ENCODE measurements at places on chromosomes 12 and 14. TPM values are rescaled to one million over a fixed set of nuclear protein-coding genes. Genes with fewer than 3 reads are reported as not detected.
A peak's percentile ranks its signal among the peaks of the same experiment; 100 is the strongest.

The STON2 gene
- total RNA-seq: 39.8 TPM

The SLC25A47 gene
- not detected for total RNA-seq

The GPR65 gene
- 1.2 TPM for total RNA-seq

The ARHGDIB gene
- total RNA-seq: 153 TPM

The ABCC9 gene
- 24.6 TPM for total RNA-seq

The COA8 gene
- 17.2 TPM for total RNA-seq

The C12orf60 gene
- 0.74 TPM for total RNA-seq

GRCh38 chr12:27005495-27005894 lies 8.7 kb downstream of the TM7SF3 start:
- DNase-seq: no peak

GRCh38 chr14:59677771-59678231 lies 101.2 kb upstream of the CCDC175 start:
- no peak for DNase-seq

GRCh38 chr12:116370886-116371580 lies 93.5 kb upstream of the MED13L start:
- DNase-seq: no peak

DNA sequence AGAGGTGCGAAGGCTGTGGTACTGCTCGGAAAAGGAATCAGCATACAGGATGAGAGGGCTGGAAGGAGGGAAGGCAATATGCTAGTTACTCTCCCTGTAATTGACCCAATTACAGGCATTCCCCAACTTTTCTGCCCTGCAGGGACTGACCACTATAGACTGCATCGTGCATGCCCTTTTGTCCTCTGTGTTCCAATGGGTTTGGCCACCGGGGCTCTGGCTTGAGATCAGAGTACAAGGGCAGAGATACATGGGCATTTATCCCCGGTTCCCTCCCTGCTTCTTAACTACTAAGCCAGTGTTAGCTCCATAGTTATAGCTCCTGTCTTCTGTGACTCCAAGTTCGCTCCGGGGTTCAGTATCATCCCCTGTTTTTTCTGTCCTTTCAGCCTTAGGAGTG lies 59.7 kb downstream of the GTF2A1 start:
- DNase-seq: no peak

GRCh38 chr14:35878272-35879150 lies 52.4 kb downstream of the BRMS1L start:
- no peak for DNase-seq

DNA sequence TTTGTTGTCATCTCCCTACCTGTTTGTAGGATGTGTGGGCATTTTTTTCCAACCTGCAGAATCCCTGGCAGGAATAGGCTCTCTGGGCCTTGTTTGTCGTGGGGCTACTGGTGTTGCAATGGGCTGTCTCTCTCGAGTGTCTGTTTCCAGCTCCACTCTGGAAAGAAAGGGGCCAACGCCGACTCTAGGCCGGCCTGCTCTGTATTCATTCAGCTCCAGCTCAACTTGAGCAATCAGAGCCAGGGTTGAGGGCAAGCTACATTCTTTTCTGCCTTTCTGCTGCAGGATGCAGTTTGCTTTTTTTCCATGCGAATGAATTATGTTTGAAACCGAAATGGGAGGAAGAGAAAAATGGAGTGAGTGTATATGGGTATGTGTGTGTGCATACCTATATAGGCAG lies 2.3 kb downstream of the JDP2 start:
- DNase-seq: no peak

- no peak for DNase-seq
Measured at GRCh38 chr14:106038263-106038662, 511.9 kb downstream of the TMEM121 start.

GRCh38 chr12:42910656-42911055 lies 321.1 kb upstream of the PRICKLE1 start:
- no peak for DNase-seq

- DNase-seq: no peak
Measured at GRCh38 chr12:32884962-32885361, 11.6 kb downstream of the PKP2 start.

GRCh38 chr12:19614601-19615383 lies 175.5 kb downstream of the AEBP2 start:
- DNase-seq: no peak

DNA sequence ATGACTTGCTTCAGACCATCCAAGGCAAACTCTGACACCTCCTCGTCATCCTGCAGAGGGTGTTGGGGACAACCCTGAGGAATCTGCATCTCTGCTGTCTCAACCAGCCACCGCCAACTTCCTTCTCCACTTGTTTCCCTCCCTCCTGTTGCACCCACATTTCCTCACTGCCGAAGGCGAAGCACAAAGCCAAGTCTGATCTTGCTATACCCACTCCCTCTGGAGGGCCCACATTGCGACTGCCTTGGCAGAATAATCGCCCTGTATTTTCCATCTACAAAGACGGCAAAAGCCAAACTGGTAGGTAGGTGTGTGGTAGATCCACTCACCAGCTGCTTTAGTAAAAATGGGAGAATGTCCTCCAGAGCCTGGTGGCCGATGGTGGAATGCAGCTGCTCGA lies 21.8 kb upstream of the RAB35 start:
- no peak for DNase-seq

DNA sequence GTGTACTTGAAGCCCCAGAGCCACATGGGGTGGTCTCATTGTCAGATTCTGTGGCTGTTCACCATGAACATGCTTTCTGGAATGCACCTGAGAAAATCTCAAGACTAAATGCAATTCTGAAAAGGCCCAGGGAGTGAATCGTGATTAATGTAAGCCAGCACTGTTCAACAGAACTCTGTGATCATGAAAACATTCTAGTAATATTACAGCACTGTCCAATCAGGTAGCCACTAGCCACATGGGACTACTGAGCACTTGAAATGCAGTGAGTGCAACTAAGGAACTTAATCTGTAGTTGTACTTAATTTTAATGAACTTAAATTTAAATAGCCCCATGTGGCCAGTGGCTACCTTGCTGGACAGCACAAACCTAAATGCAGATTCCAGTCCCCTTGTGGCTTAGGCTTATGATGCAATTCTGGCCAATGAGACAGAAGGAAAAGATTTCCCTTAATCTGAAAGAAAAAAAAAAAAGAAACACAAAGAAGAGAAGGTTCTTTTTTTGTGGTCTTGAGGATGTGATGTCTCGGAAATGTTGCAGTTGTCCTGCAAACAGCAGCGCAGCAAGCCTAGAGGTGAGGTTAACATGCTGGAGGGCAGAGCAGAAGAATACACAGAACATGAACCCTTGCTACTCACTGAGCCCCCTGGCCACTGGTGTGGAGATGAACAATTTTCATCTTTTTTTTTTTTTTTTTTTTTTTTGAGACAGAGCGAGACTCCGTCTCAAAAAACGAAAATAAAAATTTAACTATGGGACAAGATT lies 48.2 kb downstream of the SPPL3 start:
- no peak for DNase-seq

DNA sequence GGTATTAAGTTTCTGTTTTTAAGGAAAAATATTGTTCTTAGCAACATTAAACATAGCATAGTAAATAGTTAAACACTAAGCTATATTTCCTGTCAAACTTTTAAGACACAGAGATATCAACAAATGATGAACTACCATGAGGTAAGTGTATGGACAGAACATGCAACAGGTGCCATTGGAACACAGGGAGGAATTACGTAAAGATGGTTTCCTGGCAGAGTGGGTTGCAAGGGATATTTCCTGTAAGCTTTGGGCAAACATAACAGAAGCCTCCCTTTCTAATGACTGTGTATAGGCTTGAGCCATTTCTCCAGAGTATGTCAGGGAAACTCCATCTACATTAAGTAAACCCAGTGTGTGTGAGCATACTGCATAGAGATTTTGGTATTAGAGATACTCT lies 31.7 kb upstream of the HELB start:
- no peak for DNase-seq

DNA sequence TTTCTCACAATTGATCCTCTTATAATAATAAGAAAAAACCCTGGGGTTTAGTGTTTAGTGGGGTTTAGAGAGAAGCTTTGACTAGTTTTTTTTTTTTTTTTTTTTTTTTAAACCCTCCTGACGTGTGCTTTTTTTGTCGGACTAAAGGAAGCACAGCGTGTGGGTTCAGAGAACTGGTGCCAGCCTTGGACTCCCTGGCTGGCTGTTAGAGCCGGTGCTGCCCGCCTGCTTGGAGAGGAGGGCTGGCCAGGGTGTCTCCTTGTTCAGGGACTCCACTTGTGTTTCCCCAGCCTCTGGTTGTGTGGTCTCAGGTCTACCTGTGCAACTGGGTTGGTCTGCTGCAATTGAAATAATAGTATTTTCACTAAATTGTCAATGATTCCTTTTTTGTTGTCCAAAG lies 54.1 kb upstream of the ASPG start:
- DNase-seq: no peak

DNA sequence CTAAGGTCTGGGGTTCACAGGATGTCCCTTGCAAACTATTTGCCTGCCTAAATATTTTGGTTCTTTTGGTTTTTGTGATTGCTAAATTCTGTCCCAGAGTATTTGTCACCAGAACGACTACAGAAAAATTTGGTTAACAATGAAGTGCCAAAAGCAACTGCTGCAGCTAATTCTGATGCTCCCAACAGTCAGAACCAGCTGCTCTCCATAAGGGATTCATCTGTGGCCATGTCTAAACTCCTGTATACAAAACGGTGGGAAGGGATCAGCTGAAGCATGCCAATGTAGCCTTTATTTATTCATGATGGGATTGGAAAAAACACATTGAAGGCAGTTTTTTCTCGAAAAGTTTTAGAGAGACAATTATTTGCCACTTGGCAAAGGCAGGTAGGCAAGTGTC lies 29.3 kb upstream of the PELI2 start:
- DNase-seq: no peak

GRCh38 chr12:132470397-132470796 lies 19.6 kb upstream of the FBRSL1 start:
- DNase-seq: no peak

GRCh38 chr12:79686171-79686570 lies 4.6 kb downstream of the PAWR start:
- no peak for DNase-seq

DNA sequence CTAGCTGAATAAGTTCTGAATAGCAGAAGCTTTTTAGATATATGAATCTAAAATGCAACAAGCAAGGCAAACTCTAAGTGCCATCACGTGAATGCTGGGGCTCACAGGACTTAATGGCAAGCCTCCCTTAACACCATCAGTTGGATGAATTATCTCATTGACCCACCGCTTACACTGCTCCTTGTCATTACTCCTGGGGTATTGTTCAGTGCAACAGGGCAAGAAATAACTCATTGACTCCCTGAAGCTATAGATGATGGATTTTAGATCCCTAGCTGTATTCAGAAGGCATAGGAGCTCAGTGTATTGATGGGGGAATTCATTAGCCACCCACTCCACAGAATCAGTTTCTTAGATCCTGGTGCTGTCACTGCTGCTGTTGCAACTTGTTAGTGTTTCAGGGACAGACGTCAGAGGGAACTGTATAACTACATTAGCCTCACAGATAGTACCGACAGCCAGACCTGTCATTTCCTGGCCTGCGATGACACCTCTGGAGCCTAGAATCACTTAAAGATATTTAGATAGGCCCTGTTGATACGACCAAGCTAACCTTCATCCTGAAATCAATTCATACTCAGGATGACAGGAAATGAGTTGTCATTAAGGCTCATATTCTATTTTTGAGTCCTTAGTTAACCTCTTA lies 735.3 kb downstream of the DIO2 start:
- DNase-seq: no peak

DNA sequence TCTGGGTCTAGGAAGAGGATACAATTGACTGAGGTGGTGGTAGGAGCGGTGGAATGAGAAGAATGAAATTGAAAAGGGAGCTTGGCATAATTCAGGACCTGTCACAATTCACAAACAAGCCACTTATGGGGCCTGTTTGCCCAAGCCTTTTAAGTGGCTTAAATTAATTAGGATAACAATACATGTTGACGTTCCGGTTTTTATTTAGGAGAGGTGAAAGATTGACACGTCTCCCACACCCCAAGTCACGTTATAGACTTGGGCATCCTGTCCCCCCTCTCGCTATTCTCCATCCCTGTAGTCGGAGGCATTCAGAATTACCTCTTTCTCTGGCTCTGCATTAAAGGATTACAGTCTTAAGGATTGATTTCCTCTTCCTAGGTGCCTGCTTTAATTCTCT lies 954 bp upstream of the CALCOCO1 start:
- DNase-seq: no peak

GRCh38 chr12:123151457-123152454 lies 866 bp upstream of the PITPNM2 start:
- DNase-seq: peak; percentile 83

DNA sequence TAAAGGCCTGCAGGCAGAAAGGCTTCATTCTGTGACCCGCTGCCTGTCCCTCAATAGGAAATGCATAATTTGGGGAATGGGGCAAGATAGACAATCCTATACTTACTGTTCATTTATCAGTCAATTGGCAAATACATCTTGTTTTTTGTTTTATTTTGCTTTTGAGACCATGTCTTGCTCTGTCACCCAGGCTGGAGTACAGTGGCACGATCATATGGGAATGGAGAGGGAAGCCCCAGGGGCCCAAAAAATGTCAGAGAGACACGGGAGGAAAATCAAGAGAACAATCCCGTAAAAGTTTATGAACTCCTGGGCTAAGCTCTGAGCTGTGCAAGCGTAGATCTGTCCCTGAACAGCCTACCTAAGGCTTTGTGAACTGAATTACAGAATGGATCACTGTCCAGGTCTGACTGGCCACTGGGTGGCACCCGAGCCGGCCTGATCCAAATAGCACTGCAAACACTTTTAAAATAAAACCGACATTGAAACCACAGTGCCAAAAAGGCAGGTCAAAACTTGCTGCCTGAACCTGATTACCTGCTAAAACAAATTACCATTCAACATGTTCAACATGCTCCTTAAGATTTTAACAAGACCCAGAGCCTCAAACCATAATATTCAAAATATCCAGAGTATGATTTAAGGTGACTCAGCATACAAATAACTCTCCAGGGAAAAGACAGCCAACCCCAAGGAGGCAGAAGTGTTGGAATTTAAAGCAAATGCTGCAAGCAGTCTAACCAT lies 11.8 kb downstream of the COPS7A start:
- no peak for DNase-seq

- no peak for DNase-seq
Measured at GRCh38 chr12:65196762-65197567, 27.6 kb downstream of the LEMD3 start.

All from vagina (tissue), 2 donors.